Activated CD4-positive, alpha-beta memory T cell treated with anti-CD3 and anti-CD28 coated beads for 36 hours (primary cell): ENCODE measurements at places on chromosomes 11 and 22. TPM values are rescaled to one million over a fixed set of nuclear protein-coding genes. Genes with fewer than 3 reads are reported as not detected.
A peak's percentile ranks its signal among the peaks of the same experiment; 100 is the strongest.

DNA sequence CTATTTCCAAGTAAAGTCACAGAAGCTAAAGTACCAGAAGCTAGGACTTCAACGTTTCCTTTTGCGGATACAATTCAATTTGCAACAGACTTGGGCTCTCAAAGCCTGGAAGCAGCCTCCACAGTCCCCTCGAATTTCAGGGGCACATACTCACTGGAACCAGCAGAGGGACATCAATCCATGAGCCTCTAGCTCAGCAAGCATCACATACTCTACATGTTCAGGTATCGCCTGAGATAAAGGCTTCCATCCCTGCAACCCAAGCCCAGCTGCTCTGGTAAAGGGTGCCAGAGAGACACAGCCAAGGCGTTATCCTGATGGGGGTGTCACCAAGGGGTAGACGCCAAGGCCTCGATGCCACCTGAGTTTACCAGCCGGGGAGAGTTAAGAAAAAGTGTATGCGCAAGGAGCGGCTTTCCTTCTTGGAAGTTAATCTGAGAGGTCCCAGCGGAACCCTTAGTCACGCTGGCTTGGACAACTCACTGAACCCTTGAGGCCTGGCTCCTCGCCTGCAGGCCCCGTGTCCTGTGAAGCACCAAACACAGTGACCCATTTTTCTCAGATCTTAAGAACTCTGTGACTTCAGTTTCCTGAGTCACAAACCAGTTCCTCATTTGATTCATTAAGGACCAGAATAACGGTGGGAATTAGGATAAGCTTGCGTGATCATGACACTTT, 13.0 kb downstream of the LTO1 start:
- peaks cover 6% of the 10 kb centered on the region for H3K36me3 ChIP-seq
- no peaks in the 10 kb centered on the region for H3K27me3 ChIP-seq
- no peaks in the 10 kb centered on the region for H3K4me1 ChIP-seq

- DNase-seq: no peak
- H3K36me3 ChIP-seq: no peaks in the 10 kb centered on the region
- H3K4me3 ChIP-seq: no peak overlapping the region
- peaks cover 2% of the 10 kb centered on the region for H3K27me3 ChIP-seq
Observed at GRCh38 chr11:126457817-126458216, 102.3 kb downstream of the ST3GAL4 start.

DNA sequence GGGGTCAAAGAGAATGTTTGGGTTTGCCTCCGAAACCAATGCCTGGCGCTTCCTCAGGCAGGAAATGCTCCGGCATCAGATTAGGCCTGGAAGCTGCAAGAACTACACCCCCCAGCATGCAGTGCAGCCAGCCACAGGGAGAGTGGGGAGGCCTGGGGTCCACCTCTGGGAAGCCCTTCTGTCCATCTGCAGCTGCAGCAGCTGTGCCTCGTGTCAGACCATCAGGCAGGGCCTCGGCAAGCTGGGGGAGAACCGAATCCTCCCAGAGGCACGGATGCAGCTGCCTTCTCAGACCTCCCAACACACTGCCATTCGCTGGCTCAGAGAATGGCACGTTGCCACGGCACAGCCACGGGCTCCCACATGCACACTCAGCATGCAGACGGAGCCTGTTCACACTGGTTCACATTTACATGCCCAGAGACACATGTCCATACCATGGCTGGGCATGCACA, 57.4 kb downstream of the NECTIN1 start:
- no peaks in the 10 kb centered on the region for H3K36me3 ChIP-seq
- no peak overlapping the region for H3K4me3 ChIP-seq
- DNase-seq: no peak
- H3K4me1 ChIP-seq: peaks cover 7% of the 10 kb centered on the region

DNA sequence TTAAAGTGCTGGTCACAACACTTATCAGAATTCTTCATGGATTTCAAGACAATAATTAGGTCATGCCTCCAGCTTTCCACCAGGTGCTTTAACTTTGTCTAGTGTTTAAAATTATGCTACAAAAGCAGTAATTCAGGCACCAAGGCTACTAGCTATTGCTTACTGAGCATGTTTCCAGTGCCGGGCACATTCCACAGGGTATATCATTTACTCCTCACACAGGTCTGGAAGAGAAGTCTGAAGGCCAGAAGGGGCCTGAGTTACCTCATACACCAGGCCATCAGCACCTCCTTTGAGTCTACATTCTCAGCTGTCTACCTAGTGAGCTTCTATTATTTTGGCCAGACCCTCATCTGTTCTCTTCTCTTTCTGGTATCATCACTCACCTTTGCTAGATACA, 41.7 kb upstream of the LMO2 start:
- no peak for DNase-seq
- no peak overlapping the region for H3K4me3 ChIP-seq
- H3K36me3 ChIP-seq: no peaks in the 10 kb centered on the region
- peaks cover 6% of the 10 kb centered on the region for H3K27me3 ChIP-seq

- no peaks in the 10 kb centered on the region for H3K4me1 ChIP-seq
- H3K27me3 ChIP-seq: no peaks in the 10 kb centered on the region
- no peak for DNase-seq
- H3K27ac ChIP-seq: no peak overlapping the region
Observed at GRCh38 chr22:48175721-48176120, 1413.3 kb downstream of the TBC1D22A start.

DNA sequence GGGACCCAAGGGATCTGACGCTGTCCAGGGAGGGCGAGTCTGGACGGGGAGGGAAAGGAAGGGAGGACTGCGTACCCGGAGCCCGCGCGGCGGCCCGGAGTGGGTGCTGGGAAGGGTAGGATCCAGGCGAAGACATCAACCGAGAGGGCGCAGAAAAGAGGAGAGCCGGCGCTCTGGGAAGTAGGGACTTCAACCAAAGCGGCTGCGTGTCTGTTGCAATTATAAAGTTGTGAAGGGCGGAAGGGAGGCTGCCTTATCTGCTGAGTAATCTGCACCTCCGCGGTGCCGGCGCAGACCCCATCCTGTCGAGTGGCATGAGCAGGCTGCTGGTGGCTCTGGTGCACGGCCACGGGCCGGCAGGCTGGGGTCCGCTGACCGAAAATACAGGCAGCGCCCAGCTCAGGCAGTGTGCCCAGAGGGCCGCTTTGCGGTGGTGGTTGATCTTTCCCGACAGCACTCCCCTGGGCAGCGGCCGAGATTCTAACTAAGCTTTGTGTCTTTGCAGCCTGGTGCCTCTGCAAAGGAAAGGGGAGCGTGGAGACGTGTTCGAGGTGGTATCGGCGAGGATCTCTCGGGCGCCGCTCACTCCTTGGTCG, 978 bp downstream of the C11orf87 start:
- peaks cover 18% of the 10 kb centered on the region for H3K27me3 ChIP-seq
- no peak overlapping the region for H3K4me3 ChIP-seq
- no peaks in the 10 kb centered on the region for H3K4me1 ChIP-seq
- no peaks in the 10 kb centered on the region for H3K36me3 ChIP-seq
- no peak for DNase-seq
- H3K27ac ChIP-seq: no peak overlapping the region

DNA sequence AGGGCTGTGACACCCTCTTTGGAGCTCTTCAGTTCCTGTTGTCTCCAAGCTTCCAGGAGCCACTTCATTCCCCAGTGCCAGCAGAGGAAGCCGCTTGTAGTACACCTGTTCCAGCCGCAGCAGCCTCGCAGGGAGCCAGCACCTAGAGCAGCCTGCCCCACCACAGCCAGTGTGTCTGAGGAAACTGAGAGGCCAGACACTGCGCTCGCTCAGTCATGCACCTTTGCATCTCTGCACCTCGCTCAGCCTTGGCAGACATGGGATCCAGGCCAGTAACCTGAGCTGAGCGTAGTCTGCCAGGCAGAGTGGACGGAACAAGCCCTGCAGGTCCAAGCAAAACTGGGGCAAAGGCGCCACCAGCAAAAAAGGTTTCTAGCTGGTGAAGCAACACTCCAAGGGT, 1072.1 kb downstream of the JRKL start:
- no peaks in the 10 kb centered on the region for H3K36me3 ChIP-seq
- no peaks in the 10 kb centered on the region for H3K27me3 ChIP-seq
- no peak overlapping the region for H3K27ac ChIP-seq
- H3K4me1 ChIP-seq: no peaks in the 10 kb centered on the region

DNA sequence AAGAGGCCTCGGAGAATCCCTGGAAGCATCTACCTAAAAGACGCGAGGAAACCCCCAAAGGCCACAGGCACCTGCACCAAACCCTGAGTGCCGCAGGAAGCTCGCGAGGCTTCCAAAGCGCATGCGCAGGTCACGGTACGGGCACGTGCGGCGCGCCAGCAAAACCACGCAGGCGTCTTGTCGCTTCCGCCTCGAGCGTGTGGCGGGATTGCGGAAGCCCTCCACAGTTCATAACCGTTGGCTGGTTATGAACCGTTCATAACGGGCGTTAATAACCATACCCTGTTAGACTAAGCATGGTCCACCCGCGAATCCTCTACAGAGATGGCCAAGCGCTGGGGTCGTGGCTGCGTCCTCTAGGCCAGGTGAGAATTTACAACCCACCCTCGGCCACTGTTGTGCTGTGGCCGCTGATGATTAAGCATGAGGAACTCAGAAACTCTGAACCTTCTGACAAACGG, 46.4 kb downstream of the MORC2 start:
- peaks cover 10% of the 10 kb centered on the region for H3K36me3 ChIP-seq
- peak; percentile 84 for DNase-seq
- H3K27me3 ChIP-seq: no peaks in the 10 kb centered on the region
- H3K4me3 ChIP-seq: peak overlapping the region; percentile 72
- peak overlapping the region; percentile 76 for H3K27ac ChIP-seq
- peaks cover 12% of the 10 kb centered on the region for H3K4me1 ChIP-seq

GRCh38 chr11:76955459-76956114, 78.6 kb upstream of the B3GNT6 start:
- H3K27me3 ChIP-seq: no peaks in the 10 kb centered on the region
- H3K36me3 ChIP-seq: peaks cover 5% of the 10 kb centered on the region
- H3K27ac ChIP-seq: no peak overlapping the region
- no peak for DNase-seq
- no peak overlapping the region for H3K4me3 ChIP-seq

DNA sequence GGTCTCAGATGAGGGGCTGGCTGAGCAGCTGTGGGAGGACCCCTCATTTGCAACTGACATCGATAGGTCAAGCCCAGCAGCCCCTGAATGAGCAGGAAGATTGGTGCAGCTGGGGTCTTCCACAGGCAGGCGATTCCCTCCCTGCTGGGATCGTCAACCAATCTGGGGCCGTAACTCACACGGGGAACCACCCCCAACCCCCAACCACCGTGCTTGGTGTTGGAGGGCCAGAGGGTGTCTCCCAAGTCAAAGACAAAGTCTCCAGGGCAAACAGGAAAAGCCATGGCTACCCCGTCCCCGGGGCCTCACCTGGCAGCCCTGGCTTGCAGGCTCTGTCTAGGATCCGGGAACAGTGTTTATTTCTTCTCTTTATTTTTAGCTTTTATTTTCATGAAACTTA, 26.9 kb upstream of the SCUBE1 start:
- H3K27me3 ChIP-seq: peaks cover 45% of the 10 kb centered on the region
- H3K4me1 ChIP-seq: no peaks in the 10 kb centered on the region
- H3K4me3 ChIP-seq: no peak overlapping the region
- no peak for DNase-seq
- no peak overlapping the region for H3K27ac ChIP-seq
- peaks cover 2% of the 10 kb centered on the region for H3K36me3 ChIP-seq

- peak; percentile 35 for DNase-seq
- H3K4me1 ChIP-seq: no peaks in the 10 kb centered on the region
- no peaks in the 10 kb centered on the region for H3K36me3 ChIP-seq
- H3K4me3 ChIP-seq: no peak overlapping the region
- H3K27ac ChIP-seq: no peak overlapping the region
Observed at GRCh38 chr22:27134315-27134701, 476.9 kb downstream of the MIAT start.

- no peak overlapping the region for H3K4me3 ChIP-seq
- no peak overlapping the region for H3K27ac ChIP-seq
- DNase-seq: no peak
Observed at GRCh38 chr22:35305525-35306070, 5.9 kb downstream of the TOM1 start.

- H3K4me3 ChIP-seq: peak overlapping the region; percentile 8
- DNase-seq: no peak
- no peak overlapping the region for H3K27ac ChIP-seq
- peaks cover 20% of the 10 kb centered on the region for H3K27me3 ChIP-seq
- H3K4me1 ChIP-seq: peaks cover 5% of the 10 kb centered on the region
Observed at GRCh38 chr11:707817-708420, 1.9 kb downstream of the EPS8L2 start.

DNA sequence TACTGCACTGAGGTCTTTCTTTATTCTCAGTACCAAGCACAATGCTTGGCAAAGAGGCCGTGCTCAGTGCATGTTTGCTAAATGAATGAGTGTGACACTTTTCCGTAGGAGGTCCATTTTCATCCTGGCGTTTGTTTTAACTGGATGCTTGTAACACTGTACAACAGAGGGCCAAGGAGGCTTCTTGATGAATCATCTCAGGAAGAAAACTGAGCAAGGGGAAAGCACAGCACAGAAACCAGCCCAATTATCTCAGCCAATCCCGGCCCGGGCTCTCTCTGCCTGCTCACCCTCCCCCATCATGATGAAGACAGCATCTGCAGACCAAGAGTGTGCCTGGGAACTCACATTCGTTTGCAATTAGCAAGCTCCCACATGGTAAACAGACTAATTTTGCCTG, 570.3 kb downstream of the OPCML start:
- no peak overlapping the region for H3K4me3 ChIP-seq
- no peak overlapping the region for H3K27ac ChIP-seq
- no peaks in the 10 kb centered on the region for H3K36me3 ChIP-seq
- peaks cover 3% of the 10 kb centered on the region for H3K27me3 ChIP-seq
- H3K4me1 ChIP-seq: no peaks in the 10 kb centered on the region

Gene OR5T1
- total RNA-seq: not detected

Gene SLC17A6
- not detected for total RNA-seq

- H3K27ac ChIP-seq: no peak overlapping the region
- peak; percentile 87 for DNase-seq
- peaks cover 38% of the 10 kb centered on the region for H3K4me1 ChIP-seq
- H3K27me3 ChIP-seq: peaks cover 31% of the 10 kb centered on the region
Observed at GRCh38 chr22:29310863-29311339, 4.5 kb downstream of the GAS2L1 start.

Gene APOL5
- total RNA-seq: not detected

DNA sequence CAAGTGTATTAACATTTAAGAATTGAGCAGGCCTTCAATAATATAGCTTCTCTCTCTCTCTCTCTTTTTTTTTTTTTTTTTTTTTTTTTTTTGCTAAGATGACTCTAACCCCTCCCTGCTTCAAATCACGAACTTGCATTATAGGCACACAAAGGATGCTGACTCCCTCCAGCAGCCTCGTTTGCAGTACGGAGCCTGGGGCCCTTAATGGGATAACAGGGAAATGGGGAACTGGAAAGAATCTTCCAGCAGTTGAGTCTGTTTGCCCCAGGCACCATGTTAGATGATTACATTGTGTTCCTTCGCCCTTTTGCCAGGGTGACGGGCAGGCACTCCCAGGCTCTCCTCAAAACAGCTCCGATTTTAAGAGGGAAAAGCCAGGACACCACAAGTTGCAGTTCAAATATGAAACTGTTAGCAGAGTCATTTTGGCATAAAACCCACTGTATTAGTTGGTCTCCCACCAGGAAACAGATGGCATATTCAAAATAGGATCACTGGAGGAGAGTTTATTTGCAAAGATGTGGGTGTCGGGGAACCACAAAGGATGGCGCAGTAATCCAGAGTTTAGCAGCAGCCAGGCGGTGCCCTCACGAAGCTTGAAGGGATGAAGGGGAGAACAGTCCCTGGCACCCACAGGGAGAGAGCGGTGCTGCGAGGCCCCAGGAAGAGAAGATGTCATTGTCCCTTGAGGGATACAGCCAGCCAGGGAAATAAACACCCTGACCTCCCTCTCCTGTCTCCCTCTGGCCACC, 26.5 kb upstream of the TREH start:
- H3K27me3 ChIP-seq: no peaks in the 10 kb centered on the region
- no peak for DNase-seq

- DNase-seq: no peak
- no peak overlapping the region for H3K27ac ChIP-seq
- no peaks in the 10 kb centered on the region for H3K27me3 ChIP-seq
- H3K36me3 ChIP-seq: peaks cover 11% of the 10 kb centered on the region
Observed at GRCh38 chr11:94922321-94923003, 50.9 kb downstream of the CWC15 start.

Gene IGLL1
- not detected for total RNA-seq

Gene HPX
- 0.56 TPM for total RNA-seq

Gene VSIG10L2
- not detected for total RNA-seq

Gene SRPRA
- 142 TPM for total RNA-seq
